ENCODE measurements at places on chromosomes 12 and 14. TPM values are rescaled to one million over a fixed set of nuclear protein-coding genes. Genes with fewer than 3 reads are reported as not detected.
A peak's percentile ranks its signal among the peaks of the same experiment; 100 is the strongest.

GRCh38 chr12:90974286-90974685 lies 19.3 kb upstream of the CCER1 start:
- no peaks in the 10 kb centered on the region for H3K4me1 ChIP-seq
- H3K27ac ChIP-seq, result no peak overlapping the region
- no peaks in the 10 kb centered on the region for H3K36me3 ChIP-seq

The RERG gene
- 29.3 TPM for polyA plus RNA-seq

DNA sequence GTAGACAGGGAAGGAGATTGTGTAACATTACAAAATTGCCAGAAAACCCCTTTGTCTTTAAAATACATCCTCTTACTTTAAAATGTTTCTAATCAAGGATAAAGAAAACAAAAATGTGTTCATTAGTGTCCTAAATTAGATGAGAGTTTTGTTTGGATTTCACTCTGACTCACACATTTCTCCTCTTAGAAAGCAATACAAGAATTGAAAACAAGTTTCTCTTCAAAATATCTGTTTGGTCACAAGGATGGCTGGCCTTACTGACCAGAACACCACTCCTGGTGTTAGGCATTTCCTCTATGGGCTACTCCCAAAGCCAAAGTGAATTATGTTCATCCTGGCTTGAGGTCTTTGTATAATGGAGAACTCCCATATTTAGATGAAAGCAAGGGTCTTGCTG lies 6.4 kb downstream of the GUCY2C start:
- no peaks in the 10 kb centered on the region for H3K4me1 ChIP-seq
- H3K4me3 ChIP-seq, result no peak overlapping the region
- H3K27ac ChIP-seq, result no peak overlapping the region
- H3K27me3 ChIP-seq, result no peaks in the 10 kb centered on the region
- no peak for DNase-seq

DNA sequence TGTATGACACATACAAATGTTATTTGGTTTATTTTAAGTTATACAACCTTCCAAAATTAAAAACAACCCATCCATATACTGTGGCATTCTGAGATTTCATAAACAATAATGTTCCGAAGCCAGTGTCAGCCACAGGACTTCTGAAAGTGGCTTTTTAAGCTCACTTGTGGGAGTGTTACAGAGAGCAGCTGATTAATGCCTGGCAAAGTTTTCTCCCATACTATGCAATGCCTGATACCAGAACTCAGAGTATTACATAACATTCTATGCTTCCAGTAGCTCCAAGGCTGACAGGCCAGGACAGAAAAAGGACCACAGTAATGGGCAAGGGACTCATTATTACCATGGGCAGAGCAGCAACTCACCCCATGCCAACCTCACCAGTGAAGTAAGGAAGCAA lies 29.3 kb downstream of the NELL2 start:
- H3K4me3 ChIP-seq, result no peak overlapping the region
- no peaks in the 10 kb centered on the region for H3K4me1 ChIP-seq
- no peak for DNase-seq
- no peak overlapping the region for H3K27ac ChIP-seq
- no peaks in the 10 kb centered on the region for H3K36me3 ChIP-seq
- no peaks in the 10 kb centered on the region for H3K27me3 ChIP-seq

GRCh38 chr12:82852529-82852928 lies 165.8 kb downstream of the TMTC2 start:
- no peaks in the 10 kb centered on the region for H3K27me3 ChIP-seq
- no peak for DNase-seq
- no peaks in the 10 kb centered on the region for H3K36me3 ChIP-seq
- no peak overlapping the region for H3K27ac ChIP-seq
- no peak overlapping the region for H3K4me3 ChIP-seq

- no peaks in the 10 kb centered on the region for H3K4me1 ChIP-seq
- H3K27ac ChIP-seq, result no peak overlapping the region
- no peaks in the 10 kb centered on the region for H3K27me3 ChIP-seq
- no peak for DNase-seq
- no peaks in the 10 kb centered on the region for H3K36me3 ChIP-seq
Measured at GRCh38 chr14:99077076-99077843, 194.7 kb downstream of the BCL11B start.

GRCh38 chr14:71366861-71367260 lies 459.6 kb downstream of the PCNX1 start:
- no peak for DNase-seq
- H3K4me3 ChIP-seq, result no peak overlapping the region
- H3K27ac ChIP-seq, result no peak overlapping the region
- peaks cover 5% of the 10 kb centered on the region for H3K4me1 ChIP-seq
- H3K27me3 ChIP-seq, result no peaks in the 10 kb centered on the region

GRCh38 chr12:108194585-108194984 lies 65.5 kb downstream of the WSCD2 start:
- H3K27me3 ChIP-seq, result no peaks in the 10 kb centered on the region
- H3K4me1 ChIP-seq, result no peaks in the 10 kb centered on the region
- no peak overlapping the region for H3K4me3 ChIP-seq
- no peak overlapping the region for H3K27ac ChIP-seq
- DNase-seq, result no peak

- no peaks in the 10 kb centered on the region for H3K27me3 ChIP-seq
- no peaks in the 10 kb centered on the region for H3K36me3 ChIP-seq
- no peaks in the 10 kb centered on the region for H3K4me1 ChIP-seq
- DNase-seq, result peak; percentile 81
- no peak overlapping the region for H3K27ac ChIP-seq
Measured at GRCh38 chr14:103546652-103547454, 15.6 kb downstream of the BAG5 start.

DNA sequence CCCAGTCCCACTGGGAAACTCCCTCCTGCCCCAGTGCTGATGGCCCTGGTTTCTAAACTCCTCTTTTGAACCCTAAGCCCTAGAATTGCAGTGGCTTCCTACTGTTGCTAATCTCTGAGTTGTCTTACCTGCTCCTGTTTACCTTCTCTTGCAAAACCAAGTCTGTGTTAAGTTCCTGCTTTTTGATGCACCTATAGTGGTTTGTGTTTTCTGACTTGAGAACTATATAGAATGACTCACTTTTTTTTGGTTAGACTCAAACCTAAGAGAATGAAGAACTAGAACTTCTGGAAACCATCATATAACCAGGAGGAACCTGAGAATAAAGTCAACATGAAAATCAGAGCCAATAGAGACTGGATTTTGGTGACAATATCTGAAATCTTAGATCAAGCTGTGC lies 5.5 kb upstream of the GAS2L3 start:
- H3K4me3 ChIP-seq, result no peak overlapping the region
- H3K36me3 ChIP-seq, result no peaks in the 10 kb centered on the region
- no peak overlapping the region for H3K27ac ChIP-seq
- peaks cover 1% of the 10 kb centered on the region for H3K4me1 ChIP-seq
- no peaks in the 10 kb centered on the region for H3K27me3 ChIP-seq
- DNase-seq, result no peak

DNA sequence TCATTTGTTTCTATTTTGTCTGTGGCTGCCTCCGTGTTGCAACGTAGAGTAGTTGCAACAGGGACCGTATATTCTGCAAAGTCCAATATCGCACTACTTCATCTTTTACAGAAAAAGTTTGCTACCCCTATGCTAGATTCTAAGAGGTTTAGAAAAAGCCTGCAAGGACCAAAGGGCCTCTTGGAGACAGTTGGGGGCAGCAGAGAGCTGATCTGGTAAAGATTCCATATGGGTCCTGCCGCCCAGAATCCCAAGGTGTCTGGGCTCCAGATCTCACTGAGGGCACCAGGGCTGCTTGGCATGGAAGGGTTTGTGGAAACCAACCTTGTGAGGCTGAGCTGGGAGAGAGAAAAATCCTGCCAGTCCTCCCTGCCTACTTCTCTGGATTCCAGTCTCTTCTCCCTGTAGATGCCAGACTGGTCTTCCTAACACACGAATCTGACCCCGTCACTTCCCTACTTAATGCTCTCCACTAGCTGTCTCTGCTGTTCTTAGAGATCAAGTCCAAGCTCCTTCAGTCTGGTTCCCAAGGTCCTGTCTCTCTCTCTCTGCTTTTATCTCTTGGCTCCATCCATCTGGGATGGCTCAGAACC lies 74.6 kb downstream of the GLRX5 start:
- no peak for DNase-seq
- H3K36me3 ChIP-seq, result no peaks in the 10 kb centered on the region
- no peak overlapping the region for H3K4me3 ChIP-seq
- H3K27ac ChIP-seq, result no peak overlapping the region
- H3K4me1 ChIP-seq, result no peaks in the 10 kb centered on the region

The FAR2 gene
- polyA plus RNA-seq, result 3.1 TPM

GRCh38 chr14:99440278-99440677 lies 40.4 kb downstream of the SETD3 start:
- H3K27ac ChIP-seq, result no peak overlapping the region
- H3K4me1 ChIP-seq, result peaks cover 14% of the 10 kb centered on the region
- DNase-seq, result no peak

DNA sequence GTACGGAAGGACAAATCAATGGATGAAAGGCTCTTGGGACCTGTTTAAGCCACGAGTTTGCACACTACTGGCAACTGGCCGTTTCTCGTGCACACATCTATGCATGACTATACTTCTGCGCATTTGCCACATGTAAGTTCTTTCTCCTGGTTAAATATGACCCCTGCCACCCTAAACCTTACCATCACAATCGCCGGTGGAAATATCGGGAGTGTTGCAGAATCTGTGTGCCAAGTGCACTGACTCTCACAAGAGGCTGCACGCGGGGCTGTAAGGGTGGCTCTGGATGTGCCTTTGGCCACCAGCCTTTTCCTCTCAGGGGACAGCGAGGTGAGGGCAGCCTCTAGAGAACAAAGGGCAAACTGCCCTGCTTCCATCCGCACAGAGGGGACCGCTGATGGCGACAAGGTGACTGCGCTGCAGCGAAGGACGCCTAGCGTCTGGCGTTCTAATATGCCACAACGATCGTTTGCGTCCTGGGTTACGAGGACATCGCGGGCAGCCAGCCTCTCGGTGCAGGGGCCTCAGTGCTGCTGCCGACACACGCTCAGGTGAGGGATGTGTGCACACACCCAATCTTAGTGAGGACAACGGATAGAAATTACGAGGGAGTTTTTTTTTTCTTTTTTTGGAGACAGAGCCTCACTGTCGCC lies 232.2 kb downstream of the PCNX1 start:
- no peaks in the 10 kb centered on the region for H3K36me3 ChIP-seq
- H3K27ac ChIP-seq, result no peak overlapping the region
- H3K4me3 ChIP-seq, result peak overlapping the region; percentile 61
- DNase-seq, result no peak
- no peaks in the 10 kb centered on the region for H3K27me3 ChIP-seq
- peaks cover 9% of the 10 kb centered on the region for H3K4me1 ChIP-seq

DNA sequence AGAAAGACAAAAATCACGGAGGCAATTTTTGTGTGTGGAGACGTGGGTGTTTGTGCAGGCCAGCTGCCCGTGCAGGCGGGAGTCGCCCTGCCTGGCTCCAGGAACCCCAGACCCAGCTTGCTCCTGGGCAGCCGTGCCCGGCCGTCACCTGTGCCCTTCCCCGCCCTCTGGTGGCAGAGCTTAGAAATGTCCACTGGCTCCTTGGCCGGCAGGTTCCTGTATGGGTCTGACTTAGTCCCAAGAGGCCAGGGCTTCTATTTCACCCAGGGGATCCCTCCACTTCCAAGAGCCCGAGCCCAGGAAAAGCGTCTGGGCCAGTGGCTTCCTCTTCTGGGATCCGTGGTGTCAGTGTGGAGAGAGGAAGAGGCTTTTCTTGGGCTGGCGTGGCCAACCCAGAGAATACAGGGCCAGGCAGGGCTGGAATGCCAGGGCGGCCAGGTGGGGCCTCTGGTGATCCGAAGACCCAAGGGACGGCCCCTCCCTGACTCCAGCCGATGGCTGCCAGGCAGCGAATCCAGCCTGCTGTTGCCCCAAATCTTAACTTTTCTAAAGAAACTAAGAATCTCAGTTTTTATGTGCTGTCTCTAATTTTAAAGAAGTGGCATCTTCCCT lies 120.9 kb downstream of the TMEM132C start:
- H3K27ac ChIP-seq, result no peak overlapping the region
- peaks cover 2% of the 10 kb centered on the region for H3K27me3 ChIP-seq
- no peaks in the 10 kb centered on the region for H3K4me1 ChIP-seq
- peak; percentile 74 for DNase-seq
- H3K36me3 ChIP-seq, result no peaks in the 10 kb centered on the region

DNA sequence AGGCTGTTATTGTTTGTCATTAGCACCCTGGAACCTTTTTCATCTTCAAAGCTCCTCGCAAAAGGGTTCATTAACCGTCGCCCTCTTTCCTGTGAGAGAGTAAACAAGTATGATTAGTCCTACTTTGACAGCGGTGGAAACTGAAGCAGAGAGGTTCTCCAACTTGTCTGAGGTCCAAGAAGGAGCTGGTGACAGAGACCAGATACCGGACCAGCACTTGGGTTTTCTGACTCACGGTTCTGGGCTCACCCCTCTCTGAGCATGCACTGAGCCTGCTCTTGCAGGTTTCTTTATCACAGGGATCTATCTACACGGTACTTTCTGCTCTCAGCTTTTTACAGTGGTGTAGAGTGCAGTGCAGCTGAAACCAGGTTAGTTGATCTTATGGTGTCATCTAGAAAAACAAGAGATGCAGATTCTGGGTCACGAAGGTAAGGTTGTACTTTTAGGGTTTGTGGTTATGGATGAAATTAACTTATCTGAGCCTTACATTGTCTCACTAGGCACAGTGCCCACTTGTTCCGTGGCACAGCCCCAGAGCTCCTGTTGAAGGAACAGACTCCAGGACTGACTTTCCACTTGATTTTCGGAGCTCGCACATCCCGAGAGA lies 62.1 kb downstream of the PPP2R5C start:
- H3K4me3 ChIP-seq, result no peak overlapping the region
- H3K27me3 ChIP-seq, result no peaks in the 10 kb centered on the region
- no peaks in the 10 kb centered on the region for H3K4me1 ChIP-seq
- no peaks in the 10 kb centered on the region for H3K36me3 ChIP-seq
- peak overlapping the region; percentile 96 for H3K27ac ChIP-seq

GRCh38 chr14:22811722-22812121 lies 3.5 kb downstream of the SLC7A7 start:
- no peaks in the 10 kb centered on the region for H3K4me1 ChIP-seq
- H3K4me3 ChIP-seq, result no peak overlapping the region
- H3K36me3 ChIP-seq, result no peaks in the 10 kb centered on the region
- H3K27me3 ChIP-seq, result no peaks in the 10 kb centered on the region

DNA sequence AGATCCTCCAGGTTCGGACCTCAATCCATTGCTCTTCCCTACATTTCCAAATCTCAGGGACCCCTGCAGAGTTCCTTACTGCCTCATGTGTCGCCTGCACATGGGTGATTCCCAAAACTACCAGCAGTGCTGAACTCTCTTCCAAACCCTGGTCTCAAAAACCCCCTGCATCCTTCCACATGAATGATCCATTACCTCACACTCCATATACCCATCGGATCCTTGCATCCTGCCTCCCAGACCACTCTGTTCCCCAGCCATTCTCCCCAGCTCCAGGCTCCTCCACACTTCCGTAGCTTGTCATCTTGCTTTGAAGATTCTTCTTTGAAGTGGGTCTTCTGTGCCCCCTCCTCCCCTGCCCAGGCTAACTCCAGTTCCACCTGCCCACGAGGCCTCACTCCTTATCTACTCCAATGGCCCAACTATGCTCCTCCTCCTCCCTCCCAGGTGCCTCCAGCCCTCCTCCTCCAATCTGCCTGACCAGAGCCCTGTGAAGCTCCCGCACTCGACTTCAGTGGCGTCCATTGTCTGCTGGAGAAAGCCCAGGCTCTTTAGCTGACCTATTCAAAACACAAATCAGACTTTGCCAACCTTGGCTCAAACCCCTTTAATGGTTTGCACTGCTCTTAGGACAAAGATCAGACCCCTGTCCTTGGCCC lies 13.8 kb downstream of the RAPGEF3 start:
- no peak overlapping the region for H3K4me3 ChIP-seq
- DNase-seq, result no peak
- H3K27me3 ChIP-seq, result no peaks in the 10 kb centered on the region
- peaks cover 17% of the 10 kb centered on the region for H3K36me3 ChIP-seq
- H3K27ac ChIP-seq, result no peak overlapping the region
- no peaks in the 10 kb centered on the region for H3K4me1 ChIP-seq

- peaks cover 6% of the 10 kb centered on the region for H3K36me3 ChIP-seq
- H3K4me1 ChIP-seq, result no peaks in the 10 kb centered on the region
- H3K27me3 ChIP-seq, result no peaks in the 10 kb centered on the region
Measured at GRCh38 chr12:118034429-118035189, 18.1 kb downstream of the RFC5 start.
